Effector memory CD8-positive, alpha-beta T cell (primary cell): ENCODE measurements at places on chromosomes 6 and 20.

DNA sequence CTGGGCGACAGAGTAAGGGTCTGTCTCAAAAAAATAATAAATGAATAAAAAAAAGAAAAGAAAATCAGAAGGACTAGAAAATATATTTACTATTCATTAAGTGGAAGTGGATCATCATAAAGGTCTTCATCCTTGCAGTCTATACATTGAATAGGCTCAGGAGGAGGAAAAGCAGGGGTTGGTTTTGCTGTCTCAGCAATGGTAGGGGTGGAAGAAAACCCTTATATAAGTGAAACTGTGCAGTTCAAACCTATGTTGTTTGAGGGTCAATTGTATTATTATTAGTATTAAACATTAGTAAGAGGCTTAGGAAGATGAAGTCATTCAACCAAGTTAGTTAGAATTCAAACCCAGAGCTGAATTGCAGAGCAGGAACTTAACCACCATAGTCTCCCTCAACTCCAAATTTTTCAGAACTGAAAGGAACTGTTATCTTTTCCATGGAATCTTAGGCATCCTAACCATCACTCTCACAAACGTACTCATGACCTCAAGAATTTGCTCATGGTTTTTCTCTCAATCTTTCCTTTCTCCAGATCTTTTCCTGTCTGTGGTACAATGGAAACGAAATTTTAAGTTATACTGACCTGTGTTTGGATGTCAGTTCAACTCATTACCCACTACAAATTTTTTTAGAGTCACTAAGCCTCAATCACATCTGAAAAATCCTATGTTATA lies 7.7 kb upstream of the SMIM13 start:
- no peak for DNase-seq

- no peak for DNase-seq
Measured at GRCh38 chr6:24780206-24780605, 5.5 kb downstream of the GMNN start.

DNA sequence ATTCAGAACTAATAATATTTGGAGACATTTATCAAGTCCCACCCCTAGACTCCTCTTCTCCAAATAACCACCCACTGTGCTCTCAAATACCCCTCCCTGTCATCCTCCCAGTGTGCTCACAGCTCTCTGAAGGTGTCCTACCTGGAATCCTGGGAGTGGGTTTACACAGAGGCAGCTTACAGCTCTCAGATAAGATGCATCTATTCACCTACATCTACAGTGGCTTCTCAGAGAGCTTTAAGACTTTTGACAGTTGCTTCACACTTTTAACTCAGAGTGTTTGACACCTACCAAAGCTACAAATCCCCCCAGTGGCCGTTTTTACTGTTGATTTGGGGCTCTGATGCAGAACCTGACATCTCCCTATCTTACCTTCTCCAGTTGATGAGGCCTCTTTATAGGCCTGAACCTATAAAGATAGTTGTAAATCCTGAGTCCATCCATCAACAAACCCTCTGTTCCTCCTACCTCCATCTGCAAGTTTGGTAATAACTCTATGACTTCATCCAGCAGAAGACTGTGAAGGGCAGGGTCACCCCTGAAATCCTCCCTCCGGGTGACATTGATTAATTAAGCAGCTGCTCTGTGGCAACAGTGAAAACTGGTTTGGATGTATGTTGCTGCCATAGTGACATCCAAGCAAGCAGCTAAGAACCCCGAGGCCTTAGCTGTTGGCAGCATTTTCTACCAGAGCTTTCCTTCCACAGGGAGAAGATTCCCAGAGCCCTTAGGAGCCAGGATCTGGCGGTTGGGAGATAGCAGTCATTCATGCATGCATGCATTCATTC lies 226.1 kb upstream of the RREB1 start:
- DNase-seq = no peak

DNA sequence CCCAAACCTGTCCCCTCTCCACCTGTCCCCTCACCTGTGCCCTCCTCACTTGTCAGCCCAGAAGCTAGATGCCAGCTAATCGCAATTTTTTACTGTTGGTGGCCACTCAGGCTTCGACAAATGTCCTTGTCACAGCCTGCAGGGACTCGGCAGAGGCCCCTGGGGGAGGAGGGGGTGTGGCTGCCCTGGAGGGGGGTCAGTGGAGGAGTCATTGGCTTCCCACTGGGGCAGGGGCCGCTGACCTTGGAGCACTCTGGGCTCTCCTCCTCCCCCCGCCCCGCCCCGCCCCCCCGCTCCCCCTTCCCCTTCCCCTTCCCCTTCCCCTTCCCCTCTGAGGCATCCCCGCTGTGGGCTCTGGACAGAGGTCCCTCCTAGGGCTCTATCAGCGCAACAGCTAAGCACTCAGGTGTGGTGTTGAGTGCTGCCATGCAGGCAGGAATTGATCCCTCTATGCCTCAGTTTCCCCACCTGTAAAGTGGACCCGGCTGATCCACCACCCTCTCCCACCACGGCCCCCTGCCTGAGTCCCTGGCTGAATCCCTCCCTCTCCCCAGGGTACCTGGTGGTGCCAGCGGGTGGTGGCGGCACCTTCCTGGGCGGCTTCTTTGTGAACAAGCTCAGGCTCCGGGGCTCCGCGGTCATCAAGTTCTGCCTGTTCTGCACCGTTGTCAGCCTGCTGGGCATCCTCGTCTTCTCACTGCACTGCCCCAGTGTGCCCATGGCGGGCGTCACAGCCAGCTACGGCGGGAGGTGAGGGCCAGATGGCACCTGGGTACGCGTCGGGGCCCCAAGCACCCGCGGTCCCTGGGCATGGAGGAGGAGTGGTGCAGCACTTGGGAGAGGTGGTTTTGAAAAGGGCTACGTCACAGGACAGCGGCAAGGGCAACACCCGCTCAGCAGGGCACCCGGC lies 23.8 kb downstream of the SLCO4A1 start:
- DNase-seq = no peak

DNA sequence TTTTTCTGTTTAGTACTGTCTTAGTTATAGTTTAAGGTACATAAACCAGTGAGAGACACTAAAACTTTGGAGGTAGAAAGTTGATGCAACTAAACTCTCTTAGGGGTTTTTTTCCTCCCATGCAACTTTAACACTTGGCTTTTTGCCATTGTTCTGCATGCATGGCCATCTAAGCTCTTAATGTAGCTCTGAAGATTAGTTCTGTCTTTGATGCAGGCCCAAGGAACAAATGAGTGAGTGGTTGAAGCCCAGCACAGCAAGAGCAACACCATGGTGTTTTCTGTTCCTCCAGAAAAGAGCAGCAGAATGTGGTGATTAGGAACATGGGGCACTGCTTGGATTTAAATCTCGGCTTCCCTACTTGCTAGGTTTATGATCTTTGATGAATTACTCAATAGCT lies 89.3 kb downstream of the L3MBTL3 start:
- DNase-seq = no peak

- no peak for DNase-seq
Measured at GRCh38 chr20:10877342-10877741, 203.5 kb upstream of the JAG1 start.

DNA sequence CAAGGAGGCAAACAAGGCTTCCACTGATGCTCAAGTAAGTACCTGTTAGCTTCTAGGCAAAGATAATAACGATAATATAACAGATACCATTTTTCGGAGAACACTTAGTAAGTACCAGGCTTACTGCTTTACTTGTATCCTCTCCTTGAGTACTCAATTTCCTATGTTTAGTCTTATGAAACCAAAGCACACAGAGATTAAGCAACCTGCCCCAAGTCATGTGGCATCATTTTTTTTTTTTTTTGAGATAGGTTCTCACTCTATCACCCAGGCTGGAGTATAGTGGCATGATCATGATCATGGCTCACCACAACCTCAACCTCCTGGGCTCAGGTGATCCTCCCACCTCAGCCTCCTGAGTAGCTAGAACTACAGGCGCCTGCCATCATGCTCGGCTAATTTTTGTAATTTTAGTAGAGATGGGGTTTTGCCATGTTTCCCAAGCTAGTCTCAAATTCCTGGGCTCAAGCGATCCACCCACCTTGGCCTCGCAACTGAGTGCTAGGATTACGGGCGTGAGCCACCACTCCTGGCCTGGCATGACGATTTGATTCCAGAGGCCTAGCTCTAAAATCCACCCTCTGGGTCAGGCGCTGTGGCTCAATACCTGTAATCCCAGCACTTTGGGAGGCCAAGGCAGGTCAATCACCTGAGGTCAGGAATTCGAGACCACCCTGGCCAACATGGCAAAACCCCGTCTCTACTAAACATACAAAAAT lies 14.0 kb downstream of the SPAG4 start:
- DNase-seq = no peak

DNA sequence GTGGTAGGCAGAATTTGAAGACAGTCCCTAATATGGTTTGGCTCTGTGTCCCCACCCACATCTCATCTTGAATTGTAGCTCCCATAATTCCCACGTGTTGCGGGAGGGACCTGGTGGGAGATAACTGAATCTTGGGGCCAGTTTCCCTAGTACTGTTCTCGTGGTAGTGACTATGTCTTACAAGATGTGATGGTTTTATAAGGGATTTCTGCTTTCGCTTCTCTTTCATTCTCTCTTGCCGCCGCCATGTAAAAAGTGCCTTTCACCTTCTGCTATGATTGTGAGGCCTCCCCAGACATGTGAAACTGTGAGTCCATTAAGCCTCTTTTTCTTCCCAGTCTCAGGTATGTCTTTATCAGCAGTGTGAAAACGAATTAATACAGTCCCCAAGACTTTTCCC lies 103.4 kb downstream of the PDE10A start:
- DNase-seq = no peak

DNA sequence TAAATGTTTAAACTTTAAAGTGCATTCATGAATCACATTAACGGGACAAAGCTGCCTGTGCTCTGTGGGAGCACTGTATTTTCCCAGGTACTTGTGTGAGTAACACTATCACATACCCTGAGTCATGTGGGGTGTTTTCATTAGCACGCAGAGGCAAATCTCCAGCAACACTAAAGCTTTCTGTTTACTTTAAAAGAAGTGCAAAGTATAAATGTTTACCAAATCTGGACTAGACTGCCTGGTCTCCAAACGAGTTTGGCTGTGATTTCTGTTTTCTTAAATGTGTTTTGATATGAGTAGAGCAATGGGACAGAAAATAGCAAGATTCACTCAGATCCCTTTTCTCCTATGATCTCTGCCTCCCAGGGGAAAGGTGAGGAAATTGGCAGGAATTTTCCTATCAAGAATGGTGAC lies 28.8 kb upstream of the RIPPLY2 start:
- no peak for DNase-seq

GRCh38 chr6:131159578-131159977 lies 24.3 kb downstream of the AKAP7 start:
- DNase-seq = no peak

GRCh38 chr6:91608428-91608827 lies 1021.6 kb upstream of the MAP3K7 start:
- DNase-seq = no peak

DNA sequence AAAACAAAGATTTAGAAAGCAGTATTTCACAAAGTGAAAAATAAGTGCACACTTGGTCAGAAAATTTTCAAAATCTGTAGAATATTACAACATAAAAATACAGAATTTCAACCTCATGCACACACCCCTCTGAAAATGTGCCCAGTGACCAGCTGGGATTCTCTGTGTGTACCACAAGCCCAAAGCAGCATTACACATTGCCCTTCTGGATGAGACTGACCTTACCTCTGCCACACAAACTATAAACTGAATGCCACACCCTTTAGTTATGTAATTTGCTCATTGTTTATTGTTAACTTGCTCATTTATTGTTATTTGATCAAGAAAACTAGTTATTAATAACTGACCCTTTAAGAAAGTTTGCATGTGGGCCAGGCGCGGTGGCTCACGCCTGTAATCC lies 303.0 kb downstream of the FOXC1 start:
- DNase-seq = no peak

DNA sequence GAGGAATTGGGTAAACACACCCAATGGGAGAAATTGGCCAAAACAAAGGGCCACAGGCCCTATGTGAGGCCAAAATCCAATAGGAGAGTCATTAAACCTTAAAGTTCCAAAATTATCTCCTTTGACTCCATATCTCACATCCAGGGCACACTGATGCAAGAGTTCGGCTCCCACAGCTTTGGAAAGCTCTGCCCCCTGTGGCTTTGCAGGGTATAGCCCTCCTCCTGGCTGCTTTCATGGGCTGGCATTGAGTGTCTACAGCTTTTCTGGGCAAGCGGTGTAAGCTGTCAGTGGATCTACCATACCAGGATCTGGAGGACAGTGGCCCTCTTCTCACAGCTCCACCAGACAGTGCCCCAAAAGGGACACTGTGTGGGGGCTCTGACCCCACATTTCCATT lies 160.5 kb downstream of the ADGRG6 start:
- no peak for DNase-seq

GRCh38 chr6:101195588-101195987 lies 197.9 kb upstream of the GRIK2 start:
- no peak for DNase-seq
